ENCODE measurements at places on chromosomes 11 and 22. TPM values are rescaled to one million over a fixed set of nuclear protein-coding genes. Genes with fewer than 3 reads are reported as not detected.

Gene PVALB
- not detected for total RNA-seq

Gene MRGPRE
- total RNA-seq = not detected

Gene CHRM1
- total RNA-seq = under 0.01 TPM

Gene EXPH5
- 1.6 TPM for total RNA-seq

Gene WNT7B
- under 0.01 TPM for total RNA-seq

Gene CD82
- total RNA-seq = 326 TPM

Gene MTFP1
- total RNA-seq = 21.3 TPM

Gene F2
- total RNA-seq = under 0.01 TPM

Gene KLHDC7B
- total RNA-seq = 1.6 TPM

GRCh38 chr22:41826430-41827383 is 6.2 kb upstream of the SREBF2 start:
- no peak for DNase-seq

- DNase-seq = no peak
Observed at GRCh38 chr11:120722524-120722923, 211.0 kb downstream of the GRIK4 start.

- DNase-seq = no peak
Observed at GRCh38 chr11:107078375-107078774, 60.1 kb upstream of the GUCY1A2 start.

- DNase-seq = no peak
Observed at GRCh38 chr11:77374108-77374507, 72.6 kb upstream of the GDPD4 start.

- no peak for DNase-seq
Observed at GRCh38 chr22:25054943-25055511, 102.5 kb downstream of the KIAA1671 start.

- peak; percentile 72 for DNase-seq
Observed at GRCh38 chr11:3642071-3642951, 519 bp upstream of the ART5 start.

GRCh38 chr11:2713094-2713493 is 13.3 kb upstream of the KCNQ1OT1 start:
- DNase-seq = no peak

- DNase-seq = no peak
Observed at GRCh38 chr11:90795746-90796145, 572.9 kb upstream of the CHORDC1 start.

- no peak for DNase-seq
Observed at GRCh38 chr11:129881570-129882170, 13.7 kb downstream of the NFRKB start.

- no peak for DNase-seq
Observed at GRCh38 chr22:44596396-44597125, 98.5 kb upstream of the RTL6 start.

- DNase-seq = no peak
Observed at GRCh38 chr11:405954-406795, 8.6 kb downstream of the SIGIRR start.

GRCh38 chr11:44305470-44306051 is 4.4 kb downstream of the ALX4 start:
- DNase-seq = peak; percentile 63

- no peak for DNase-seq
Observed at GRCh38 chr22:25169278-25170031, 30.2 kb upstream of the CRYBB3 start.

DNA sequence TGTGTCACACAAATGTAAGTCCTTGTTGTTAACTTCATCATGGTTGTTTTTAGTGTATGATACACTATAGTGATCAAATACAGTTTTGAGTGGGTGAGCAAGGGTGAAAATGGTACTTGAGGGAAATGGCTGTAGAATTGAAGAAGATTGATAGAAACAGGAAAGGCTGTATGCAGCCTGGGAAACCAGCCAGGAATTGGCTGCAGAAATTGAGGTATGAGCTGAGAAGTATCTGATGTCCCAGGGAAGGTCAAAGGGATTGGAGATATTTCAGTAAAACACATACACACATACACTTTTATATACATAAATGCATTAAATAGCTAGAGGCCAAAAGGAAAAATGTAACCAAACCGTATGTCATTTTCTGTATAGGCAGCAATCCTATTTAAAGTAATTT is 13.1 kb upstream of the YAP1 start:
- DNase-seq = no peak

GRCh38 chr11:120338107-120338933 is 2.1 kb downstream of the ARHGEF12 start:
- no peak for DNase-seq

DNA sequence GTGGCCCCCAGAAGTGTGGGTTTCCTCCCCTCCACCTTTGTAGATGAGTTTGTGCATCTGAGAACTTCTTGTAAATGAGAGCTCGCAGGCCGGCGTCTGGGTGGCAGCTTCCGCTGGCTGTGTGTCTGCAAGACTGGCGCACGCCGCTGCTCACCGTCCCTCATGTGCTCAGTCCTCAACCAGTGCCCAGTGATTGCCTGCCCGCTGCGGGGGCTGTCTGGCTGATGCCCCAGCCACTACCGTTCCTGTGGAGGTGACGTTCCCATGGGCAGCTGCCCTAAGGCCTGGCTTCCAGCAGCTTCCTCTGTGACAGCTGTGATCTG is 8.8 kb downstream of the TBX1 start:
- DNase-seq = no peak

DNA sequence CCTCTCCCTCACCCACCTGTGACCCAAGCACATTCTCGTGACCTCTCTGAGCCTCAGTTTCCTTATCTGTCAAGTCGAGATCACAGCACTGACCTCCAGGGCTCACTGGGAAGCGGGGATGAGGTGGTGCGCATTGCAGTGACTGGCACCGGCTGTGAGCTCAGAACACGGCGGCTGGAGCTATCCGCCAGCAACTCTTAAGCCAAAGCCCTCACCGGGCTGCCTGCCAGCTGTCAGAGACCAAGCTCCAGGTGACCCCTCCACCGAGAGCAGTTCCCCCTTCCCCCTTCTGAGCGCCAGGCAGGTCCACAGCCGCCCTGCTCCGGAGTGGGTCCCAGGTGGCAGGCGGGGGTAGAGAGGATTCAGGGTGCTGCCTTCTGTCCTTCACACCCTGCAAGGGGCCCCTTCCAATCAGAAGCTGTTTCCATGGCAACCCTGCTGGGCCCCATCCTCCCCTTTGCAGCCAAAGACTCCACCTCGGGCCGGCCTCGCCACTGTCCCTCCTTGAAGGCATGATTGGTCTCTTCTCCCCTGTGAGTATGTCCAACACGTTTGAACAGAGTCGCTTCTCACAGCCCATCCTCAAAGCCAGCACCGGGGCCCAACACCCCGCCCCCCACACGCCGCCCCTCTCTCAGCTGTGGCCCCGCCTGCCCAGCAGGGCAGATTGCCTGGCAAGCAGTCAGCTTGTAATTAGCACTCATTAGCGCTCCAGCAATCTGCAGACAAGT is 98.7 kb downstream of the WNT7B start:
- no peak for DNase-seq

GRCh38 chr22:17966403-17966717 is 58.0 kb downstream of the MICAL3 start:
- no peak for DNase-seq

GRCh38 chr22:23315341-23315917 is 135.1 kb downstream of the BCR start:
- no peak for DNase-seq

- DNase-seq = no peak
Observed at GRCh38 chr11:1835671-1836010, 851 bp downstream of the SYT8 start.

GRCh38 chr11:115144014-115144413 is 360.2 kb downstream of the CADM1 start:
- no peak for DNase-seq

- peak; percentile 33 for DNase-seq
Observed at GRCh38 chr22:44567846-44568493, 69.9 kb upstream of the RTL6 start.

GRCh38 chr11:78961937-78962701 is 387.5 kb upstream of the NARS2 start:
- DNase-seq = peak; percentile 47

DNA sequence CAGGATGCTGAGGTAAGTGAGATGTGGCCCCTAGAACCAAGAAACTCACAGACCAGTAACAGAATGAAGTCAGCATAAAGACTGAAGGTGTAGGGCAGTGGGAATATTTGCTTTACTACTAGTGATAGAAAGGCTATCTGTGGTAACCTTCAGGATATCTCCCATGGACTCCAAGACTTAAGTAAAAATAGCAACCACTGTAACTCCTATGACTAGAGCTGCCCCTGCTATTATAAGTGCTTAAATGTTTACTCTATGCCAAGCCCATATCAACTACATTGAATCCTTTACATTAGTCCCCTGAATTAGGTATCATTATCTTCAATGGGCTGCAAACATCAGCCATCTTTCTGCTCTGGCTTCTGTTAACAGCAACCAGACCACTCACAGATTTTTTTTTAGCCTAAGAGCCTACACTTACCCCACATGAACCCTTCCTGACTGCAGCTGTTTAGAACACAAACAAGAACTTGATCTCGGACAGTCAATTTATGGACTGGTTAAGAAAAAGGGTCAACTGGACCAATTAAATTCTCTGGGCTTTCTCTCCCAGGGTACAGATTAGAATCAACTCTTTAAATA is 335.1 kb upstream of the API5 start:
- no peak for DNase-seq

DNA sequence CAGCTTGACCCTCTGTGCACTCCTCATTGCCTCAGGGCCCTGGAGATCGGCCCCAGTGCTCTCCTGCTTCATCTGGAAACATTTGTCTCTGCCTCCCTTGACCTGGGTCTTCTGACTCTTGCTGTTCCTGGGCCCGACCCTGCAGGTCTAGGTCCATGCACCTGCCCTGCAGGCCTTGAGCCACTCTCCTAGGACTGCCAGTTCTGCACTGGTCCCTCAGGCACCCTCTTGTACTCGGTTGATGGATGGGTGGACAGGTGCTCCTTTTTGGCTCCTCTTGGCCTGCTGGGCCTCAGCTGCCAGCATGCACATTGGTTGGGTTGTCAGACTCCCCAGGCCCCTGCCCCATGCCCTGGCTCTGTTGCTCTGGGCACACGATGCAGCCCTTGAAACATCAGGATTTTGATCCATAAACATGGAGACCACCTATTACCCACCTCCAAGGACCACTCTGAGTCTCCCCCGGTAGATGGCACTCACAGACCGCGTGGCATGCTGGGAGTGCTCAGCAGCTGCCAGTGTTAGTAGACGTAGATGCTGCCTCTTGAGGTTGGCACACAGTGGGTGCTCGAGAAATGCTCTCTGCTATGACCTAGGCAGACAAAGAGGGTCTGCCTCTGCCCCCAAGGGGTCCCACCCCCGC is 20.2 kb upstream of the ACR start:
- no peak for DNase-seq

DNA sequence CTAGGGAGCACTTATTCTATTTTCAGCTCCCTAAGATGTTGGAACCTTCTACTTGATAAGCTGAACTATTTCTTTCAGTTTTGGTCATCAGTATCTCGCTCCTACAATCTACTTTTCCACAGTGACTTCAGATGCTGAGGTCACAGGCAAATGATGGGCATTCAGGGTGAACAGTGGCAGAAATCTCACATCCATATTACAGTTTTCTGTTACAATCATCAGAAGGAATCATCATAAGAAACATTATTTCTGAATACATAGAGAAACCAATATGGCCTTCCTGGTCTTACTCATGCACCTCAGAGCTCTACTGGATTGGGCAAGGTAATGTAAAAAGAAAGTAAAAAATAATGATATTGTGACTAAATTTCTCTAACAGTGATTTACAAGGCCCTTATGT is 39.4 kb upstream of the DDI1 start:
- DNase-seq = no peak

Data from hematopoietic multipotent progenitor cell (in vitro differentiated cells).